ENCODE measurements at places on chromosomes 7 and 10. TPM values are rescaled to one million over a fixed set of nuclear protein-coding genes. Genes with fewer than 3 reads are reported as not detected.

The SLC26A3 gene
- 1,079 TPM for polyA plus RNA-seq

The FANK1 gene
- polyA plus RNA-seq: 3.4 TPM

DNA sequence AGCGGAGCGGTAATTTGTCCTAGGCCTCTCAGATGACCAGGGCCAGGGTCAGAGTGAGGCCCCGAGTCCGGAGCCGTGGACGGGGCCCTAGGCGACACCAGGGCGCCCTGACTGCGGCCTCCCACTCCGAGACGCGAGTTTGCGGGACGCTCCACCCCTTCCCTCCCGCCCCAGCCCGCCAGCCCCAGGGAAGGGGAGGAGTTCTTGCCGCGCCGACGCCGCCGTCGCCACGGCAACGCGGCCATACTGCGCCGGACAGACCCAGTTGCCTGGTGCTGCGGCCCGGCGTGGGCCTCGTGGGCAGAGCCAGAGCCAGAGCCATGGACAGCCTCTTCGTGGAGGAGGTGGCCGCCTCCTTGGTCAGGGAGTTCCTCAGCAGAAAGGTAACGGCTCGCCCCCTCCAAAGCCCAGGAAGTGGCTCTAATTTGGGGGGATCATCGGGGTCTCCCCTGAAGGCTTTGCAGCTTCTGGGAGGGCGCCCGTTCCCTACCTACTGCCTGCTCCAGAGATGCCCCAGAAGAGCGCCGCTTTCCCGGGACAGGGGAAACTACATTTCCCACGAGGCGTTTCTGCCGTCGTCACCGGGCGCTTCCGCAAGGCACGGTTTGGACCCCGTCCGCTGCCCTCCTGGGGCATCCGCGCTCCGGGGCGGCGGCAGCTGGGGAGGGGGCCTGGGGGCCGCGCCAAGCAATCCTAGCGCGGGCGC lies at the start of gene MINDY4:
TSS of gene MINDY4 (plus strand) at position 244 of the 706 bp plus-strand sequence. CDS start at position 321, 77 bp downstream.
- H3K27ac ChIP-seq: peak within 1 kb of the TSS; percentile 80
- no peaks in the 10 kb centered on the region for H3K4me1 ChIP-seq
- no peaks in the 10 kb centered on the region for H3K27me3 ChIP-seq
- peak within 1 kb of the TSS; percentile 68 for H3K4me3 ChIP-seq
- no peaks in the 10 kb centered on the region for H3K36me3 ChIP-seq
- DNase-seq: peak; percentile 93

GRCh38 chr10:13945390-13946208 lies 358.8 kb downstream of the PRPF18 start:
- H3K4me1 ChIP-seq: no peaks in the 10 kb centered on the region
- DNase-seq: no peak
- H3K36me3 ChIP-seq: no peaks in the 10 kb centered on the region
- no peaks in the 10 kb centered on the region for H3K27me3 ChIP-seq
- H3K4me3 ChIP-seq: no peak overlapping the region

GRCh38 chr7:110442381-110442837 lies 648.5 kb upstream of the LRRN3 start:
- no peak overlapping the region for H3K27ac ChIP-seq
- no peak overlapping the region for H3K4me3 ChIP-seq
- H3K4me1 ChIP-seq: no peaks in the 10 kb centered on the region
- H3K36me3 ChIP-seq: no peaks in the 10 kb centered on the region

GRCh38 chr7:105136221-105136620 lies 122.2 kb downstream of the KMT2E start:
- H3K27me3 ChIP-seq: no peaks in the 10 kb centered on the region
- DNase-seq: no peak
- no peak overlapping the region for H3K4me3 ChIP-seq
- H3K36me3 ChIP-seq: peaks cover 53% of the 10 kb centered on the region
- H3K4me1 ChIP-seq: no peaks in the 10 kb centered on the region

The YAE1 gene
- polyA plus RNA-seq: 52.0 TPM

DNA sequence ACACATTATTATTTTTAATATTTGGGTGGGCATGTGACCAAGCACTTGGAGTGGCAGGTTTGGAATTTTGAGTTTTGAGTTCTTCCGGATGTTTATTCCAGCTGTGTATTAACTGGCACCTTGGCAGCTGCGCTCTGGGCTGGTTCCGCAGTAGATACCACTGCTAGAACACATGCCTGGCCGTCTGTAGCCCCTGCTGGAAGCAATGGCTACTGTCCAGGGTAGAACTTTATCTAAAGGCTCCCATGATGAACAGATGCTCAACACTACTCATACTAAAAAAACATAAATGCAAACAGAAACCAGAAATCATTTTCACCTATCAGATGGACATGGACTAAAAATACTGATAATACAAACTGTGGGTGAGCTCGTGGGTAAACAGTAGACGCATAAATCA lies 19.4 kb upstream of the SH3PXD2A start:
- no peak overlapping the region for H3K4me3 ChIP-seq
- no peaks in the 10 kb centered on the region for H3K27me3 ChIP-seq
- DNase-seq: no peak
- H3K36me3 ChIP-seq: peaks cover 5% of the 10 kb centered on the region
- no peaks in the 10 kb centered on the region for H3K4me1 ChIP-seq

DNA sequence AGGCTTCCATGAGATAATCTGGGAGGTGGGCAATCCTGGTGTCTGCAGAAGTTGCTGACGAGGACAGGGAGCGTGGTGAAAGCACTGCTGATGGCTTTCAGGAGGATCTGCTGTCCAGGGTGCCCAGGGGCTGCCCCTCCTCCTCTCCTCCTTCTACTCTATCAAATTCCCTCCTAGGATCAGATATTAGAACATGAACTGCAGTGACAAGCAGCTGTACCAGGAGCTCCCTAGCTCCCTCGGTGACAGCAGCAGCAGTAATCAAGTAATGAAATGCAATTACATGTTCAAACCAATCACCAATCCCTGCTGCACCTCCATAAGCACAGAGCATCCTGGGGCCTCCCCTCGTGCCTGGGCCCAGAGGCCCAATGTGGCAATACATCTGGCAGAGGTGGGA lies 46.9 kb downstream of the GRID1 start:
- no peak overlapping the region for H3K27ac ChIP-seq
- no peak overlapping the region for H3K4me3 ChIP-seq
- H3K36me3 ChIP-seq: no peaks in the 10 kb centered on the region
- no peaks in the 10 kb centered on the region for H3K4me1 ChIP-seq
- H3K27me3 ChIP-seq: no peaks in the 10 kb centered on the region

The CPED1 gene
- polyA plus RNA-seq: 1.2 TPM

DNA sequence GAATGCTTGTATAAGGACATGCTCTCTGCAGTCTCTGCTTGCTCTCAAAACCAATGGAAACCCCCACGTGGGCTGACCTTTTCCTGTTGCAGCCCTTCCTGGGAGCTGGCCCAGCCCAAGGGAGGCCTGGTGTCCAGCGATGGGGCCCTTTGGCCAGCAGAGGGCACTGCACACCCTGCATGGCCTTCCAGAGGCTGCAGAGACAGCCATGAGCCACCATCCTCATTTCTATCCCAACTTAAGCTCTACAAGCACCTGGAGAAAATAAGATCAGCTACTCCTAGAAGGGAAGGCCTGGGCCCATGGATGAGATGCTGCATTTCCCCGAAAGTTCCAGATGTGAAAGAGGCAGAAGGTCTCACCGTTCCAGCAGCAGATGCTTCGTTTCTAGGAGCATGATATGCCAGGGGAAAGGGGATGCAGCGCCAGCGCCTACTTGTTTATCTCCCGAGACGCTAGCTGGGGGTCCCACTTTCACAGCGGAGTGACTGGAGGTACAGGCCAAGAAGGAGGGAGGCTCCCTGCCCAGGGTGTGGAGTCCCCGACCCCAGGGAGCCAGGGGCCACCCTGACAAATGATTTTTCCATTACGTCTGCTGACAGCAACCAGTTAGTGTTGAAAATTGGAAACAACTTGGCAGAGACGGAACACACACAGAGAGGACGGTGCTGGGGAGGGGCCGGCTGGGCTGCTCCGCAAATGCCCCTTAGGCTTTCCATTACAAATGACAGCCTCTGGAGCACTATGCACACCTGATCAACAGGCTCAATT lies 106.4 kb downstream of the ZRANB1 start:
- peak overlapping the region; percentile 59 for H3K27ac ChIP-seq
- peak; percentile 94 for DNase-seq
- no peak overlapping the region for H3K4me3 ChIP-seq

- no peaks in the 10 kb centered on the region for H3K27me3 ChIP-seq
- H3K4me3 ChIP-seq: no peak overlapping the region
- no peak for DNase-seq
- H3K27ac ChIP-seq: no peak overlapping the region
These were observed 12.2 kb downstream of the DGKI start for GRCh38 chr7:137834552-137834951.

DNA sequence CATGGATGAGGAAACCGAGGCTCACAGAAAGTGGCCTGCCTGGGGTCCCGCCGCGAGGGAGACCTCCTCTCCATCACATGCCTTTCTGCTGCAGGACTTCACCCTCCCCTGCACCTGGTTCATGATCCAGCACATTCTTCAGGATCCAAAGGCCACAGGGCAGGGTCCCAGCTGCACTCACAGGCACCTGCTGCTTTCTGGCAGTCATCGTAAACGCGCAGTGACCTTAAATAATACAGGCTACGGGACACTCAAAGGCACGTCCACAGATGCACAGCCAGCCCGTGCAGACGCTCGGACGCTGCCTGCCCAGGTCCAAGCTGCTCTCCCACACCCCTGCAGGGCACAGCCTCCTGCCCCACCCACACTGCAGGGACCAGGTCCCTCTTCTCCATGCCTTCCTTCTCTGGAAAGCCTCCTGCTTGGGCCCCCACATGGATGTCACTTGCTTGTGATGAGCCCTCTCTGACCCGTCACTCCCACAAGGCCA lies 49.9 kb downstream of the CALML3 start:
- H3K36me3 ChIP-seq: no peaks in the 10 kb centered on the region
- no peak overlapping the region for H3K4me3 ChIP-seq
- peak; percentile 70 for DNase-seq
- H3K27me3 ChIP-seq: no peaks in the 10 kb centered on the region
- peaks cover 47% of the 10 kb centered on the region for H3K4me1 ChIP-seq

- H3K4me3 ChIP-seq: no peak overlapping the region
- H3K4me1 ChIP-seq: peaks cover 36% of the 10 kb centered on the region
- H3K27me3 ChIP-seq: no peaks in the 10 kb centered on the region
- peak overlapping the region; percentile 20 for H3K27ac ChIP-seq
- no peaks in the 10 kb centered on the region for H3K36me3 ChIP-seq
These were observed 179.6 kb downstream of the CELF2 start for GRCh38 chr10:11197266-11197712.

All from sigmoid colon (tissue), 7 donors.